ENCODE measurements at places on chromosomes 6 and 20.

GRCh38 chr20:44247586-44248409, 690 bp downstream of the GDAP1L1 start:
- no peak for DNase-seq

DNA sequence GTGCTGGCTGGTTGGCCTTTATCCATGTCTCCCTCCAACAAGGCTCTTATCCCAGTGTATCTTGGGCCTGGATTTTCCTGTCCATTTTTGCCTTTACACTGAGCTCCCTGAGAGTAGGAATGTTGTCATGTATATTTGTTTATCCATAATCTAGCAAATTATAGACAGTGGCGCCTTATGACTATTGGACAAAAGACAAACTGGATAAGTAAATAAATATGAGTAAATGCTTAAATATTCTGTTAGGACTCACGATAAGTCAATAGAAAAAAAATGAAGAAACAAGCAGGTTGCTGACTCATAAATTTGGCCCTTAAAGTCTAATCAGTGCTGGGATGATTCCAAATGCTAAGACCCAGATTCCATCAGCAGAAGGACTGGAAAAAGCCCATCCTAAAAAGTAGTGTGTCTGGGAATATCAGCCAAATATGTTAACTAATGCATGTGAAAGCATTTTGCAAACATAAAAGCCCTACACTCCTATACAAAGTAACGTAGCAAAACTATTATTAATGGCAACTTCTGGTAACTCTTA, 55.0 kb upstream of the PCSK2 start:
- no peak for DNase-seq

DNA sequence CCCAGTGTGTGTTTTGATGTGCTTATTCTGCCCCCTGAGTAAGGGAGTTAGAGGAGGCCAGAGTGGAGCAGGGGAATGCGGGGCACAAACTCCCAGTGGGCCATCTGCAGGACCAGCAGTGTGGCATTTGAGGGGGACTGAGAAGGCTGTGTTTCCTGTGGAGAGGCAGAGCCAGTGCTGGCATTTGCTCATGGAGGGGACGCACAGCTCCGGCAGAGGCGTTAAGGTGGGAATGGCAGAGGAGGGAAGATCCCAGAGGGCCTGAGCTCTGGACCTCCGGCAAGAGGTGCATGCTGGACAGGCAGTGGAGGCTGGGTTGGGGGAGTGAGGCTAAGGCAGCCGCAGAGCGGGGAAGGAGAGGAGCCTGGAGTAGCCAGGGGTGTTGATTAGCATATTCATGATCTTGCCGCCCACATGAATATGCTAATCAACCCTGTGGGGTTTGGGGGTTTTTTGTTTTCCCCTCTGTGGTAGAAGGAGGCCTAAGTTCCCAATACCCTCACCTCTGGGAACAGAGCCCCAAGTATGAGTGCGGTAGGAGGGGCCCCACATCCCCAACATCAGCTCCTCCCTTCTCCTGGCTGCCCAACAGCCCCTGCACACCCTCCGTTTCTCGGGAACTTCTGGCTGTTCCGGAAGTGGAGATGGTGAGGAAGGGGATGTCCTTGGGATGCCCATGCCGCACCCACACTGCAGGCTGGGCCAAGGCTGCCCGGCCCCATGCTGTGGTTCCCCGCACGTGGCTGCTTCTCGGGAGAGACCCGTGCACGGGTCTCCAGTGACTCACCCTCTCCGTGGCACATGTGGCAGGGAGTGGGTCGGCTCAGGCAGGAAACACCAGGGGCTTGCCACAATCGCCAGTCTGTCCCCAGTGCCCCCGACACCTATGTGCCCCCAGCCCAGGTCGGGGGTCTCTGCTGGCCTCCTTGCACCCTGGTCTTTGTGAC, 33.8 kb downstream of the DLGAP4 start:
- no peak for DNase-seq

DNA sequence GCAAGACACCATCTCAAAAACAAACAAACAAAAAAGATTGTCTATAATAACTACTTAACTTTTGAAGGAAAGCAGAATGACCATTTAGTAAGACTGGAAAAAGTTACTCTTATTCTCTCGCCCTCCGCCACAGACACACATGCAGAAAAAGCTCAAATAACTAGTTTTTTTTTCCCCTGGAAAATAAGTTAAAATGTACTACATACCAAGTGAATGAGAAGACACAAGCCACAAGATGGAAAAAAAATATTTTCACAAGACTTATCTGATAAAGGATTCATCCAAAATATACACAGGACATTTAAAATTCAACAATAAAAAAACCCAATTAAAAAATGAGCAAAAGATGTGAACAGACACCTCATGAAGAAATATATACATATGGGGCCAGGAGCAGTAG, 31.9 kb downstream of the NUDT3 start:
- no peak for DNase-seq

GRCh38 chr20:38113401-38114325, 51.4 kb downstream of the TGM2 start:
- no peak for DNase-seq

DNA sequence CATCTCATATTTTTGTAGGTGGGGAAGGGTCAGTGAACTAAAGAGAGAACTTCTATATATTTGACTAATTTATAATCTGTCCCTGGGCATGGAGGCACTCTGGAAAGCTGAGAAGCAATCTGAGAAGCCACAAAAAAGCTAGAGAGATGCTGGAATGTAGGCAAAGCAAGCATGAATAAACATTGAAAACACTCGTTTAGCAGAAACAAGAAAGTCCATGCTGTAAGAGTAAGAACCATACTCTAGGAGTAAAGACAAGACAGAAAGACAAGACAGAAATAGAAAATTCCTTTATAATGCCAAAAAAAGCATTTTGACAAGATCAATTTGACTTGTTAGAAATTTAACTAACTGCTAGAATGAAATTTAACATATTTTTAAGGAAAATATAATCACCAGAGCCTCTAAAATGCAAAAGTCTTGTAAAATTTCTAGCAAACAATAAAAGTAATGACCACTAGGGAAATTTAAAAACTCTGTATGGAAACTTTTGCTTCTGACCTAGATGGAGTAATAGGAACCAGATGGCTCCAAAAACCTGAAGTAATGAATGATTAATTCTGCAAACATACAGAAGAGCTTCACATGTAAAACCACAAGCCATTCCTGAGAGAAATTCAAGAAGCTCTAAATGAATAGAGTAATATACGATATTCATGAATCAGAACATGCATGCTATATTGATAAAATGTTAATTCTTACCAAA, 625.7 kb upstream of the PTCHD4 start:
- DNase-seq: no peak

DNA sequence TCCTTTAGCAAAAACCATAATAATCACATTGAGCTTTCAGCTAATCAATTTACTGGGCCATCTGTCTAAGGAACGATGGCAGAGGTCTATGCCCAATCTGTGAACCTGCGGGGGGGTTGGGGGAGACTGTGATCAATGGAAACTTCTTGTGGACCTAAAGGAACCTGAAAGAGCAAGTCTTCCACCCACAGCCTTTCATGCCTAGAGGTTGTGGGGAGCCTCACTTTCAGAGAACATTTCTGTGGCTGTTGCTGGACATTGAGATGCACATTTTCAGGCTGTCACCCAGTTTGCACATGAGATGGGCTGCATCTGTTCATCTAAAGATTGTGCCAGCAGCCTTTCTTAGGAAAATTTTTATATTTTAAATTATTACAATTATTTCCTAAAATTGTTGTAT, 310.0 kb upstream of the SPTLC3 start:
- no peak for DNase-seq

- DNase-seq: no peak
Observed at GRCh38 chr20:10946124-10946880, 272.5 kb upstream of the JAG1 start.

DNA sequence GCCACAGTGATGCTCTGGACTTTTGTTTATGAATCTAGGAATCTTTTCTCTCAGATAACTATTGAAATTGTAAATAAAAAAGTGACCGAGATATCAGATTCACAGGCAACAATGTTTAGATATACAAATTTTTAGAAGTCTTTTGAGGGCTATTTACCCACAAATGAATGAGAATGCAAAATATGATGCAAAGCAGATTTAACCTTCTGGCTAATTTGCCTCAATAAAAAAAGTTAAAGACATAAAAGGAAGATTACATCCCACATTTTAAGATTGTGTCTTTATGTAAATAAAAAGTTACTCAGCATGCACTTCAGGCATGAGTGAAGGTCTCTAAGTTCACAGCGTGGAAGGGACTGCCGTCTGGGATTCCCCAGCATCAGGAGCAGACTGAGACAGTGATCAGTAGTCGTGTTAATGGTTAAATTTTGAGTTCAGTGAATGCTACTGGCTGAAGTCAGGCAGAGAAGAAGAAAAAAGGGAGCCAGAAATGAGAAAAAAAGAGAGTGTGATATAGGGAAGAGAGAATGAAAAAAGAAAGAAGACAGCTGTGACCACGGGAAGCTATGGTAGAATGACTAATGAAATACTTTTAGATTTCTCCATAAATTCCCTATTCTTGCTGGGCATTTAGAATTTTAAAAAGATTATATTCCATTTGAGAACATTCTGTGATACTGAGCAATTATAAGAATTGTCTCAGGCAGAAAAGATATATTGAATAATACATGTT, 93.6 kb downstream of the MYB start:
- no peak for DNase-seq

GRCh38 chr6:158330016-158330415, 17.8 kb downstream of the TULP4 start:
- no peak for DNase-seq

DNA sequence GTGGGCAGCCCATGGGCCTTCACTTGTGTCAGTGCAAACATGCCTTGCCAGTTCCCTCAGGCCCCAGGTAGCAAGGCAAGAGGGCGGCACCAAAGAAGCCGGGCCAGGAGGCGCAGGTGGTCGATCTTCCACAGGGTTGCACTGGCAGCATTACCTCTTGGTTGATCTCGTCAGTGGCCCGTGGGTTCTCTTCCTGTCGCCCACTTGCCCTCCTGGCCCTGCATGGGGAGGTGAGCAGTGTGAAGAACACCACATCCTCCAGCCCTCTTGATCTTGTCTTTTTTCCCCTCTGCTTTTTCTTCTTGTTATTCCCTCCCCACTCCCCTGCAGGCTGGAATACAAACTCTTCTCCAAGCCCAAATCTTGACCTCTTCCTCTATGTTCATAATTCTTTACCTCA, 3.0 kb upstream of the CST11 start:
- DNase-seq: no peak

- no peak for DNase-seq
Observed at GRCh38 chr6:72977114-72977513, 248.2 kb downstream of the KHDC1L start.

DNA sequence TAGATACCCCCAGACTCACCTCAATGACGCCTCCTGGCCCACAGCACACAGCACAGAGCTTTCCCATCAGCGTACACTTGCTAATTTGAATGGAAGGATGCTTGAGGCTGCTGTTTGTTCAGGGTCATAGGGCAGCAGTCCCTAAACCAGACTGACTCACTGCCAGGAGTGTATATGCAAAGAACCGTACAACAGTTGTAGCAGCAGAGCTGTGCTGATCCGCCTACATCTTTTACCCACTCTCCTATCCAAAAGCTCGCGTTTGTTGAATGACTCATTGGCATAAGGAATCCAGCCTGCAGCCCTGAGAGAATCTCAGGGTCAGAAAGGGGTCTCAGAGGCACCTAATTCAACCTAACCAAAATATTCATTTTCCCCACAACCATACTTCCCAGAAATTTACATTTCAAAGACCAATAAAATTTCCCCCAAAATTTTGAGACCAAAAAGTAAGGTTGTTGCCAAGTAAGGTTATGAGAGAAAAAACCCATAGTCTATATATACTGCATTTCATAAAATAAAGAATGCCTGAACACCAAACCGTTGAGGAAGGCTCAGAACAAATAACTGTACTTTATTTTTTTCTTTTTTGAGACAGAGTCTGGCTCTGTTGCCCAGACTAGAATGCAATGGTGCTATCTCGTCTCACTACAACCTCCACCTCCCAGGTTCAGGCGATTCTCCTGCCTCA, 35.3 kb upstream of the CCND3 start:
- DNase-seq: peak; percentile 13

DNA sequence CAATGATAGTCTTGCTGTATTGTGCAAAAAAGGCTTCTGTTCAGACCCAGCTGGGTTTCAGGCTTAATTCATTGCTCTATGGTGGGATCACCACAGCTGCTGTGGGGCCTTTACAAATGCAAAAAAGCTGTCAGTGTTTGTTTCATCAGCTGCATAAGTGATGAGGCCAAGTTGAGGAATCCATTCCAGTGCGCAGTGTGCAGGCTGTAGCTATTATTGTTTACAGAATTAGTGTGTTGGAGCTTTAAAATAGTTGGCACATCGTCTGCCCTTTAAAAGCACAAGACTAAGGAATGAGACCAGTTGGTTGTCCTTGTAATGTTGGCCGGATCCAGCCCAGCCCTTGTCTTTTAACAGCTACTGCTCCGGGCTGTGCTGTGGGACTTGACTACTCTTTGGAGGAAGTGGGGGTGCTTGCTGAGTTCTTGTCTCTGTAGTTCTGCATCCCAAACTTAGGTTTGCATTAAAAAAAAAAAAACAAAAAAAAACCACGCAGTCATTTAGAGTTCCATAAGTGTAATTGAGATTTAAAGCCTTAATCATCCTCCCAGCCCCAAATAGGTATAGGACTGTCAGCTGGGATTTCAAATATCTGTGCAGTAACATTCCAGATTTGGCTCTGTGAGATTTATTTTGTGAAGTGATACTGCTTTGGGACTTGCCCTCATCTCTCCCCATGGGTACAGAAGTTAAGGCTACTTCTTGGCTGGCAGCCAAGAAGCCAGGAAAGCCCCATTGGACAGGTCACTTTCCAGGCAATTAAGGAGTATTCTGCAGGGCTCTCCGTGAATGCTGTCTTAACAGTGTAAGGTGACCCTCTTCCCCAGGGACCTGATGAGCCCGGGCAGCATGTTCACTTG, 19.3 kb downstream of the JARID2 start:
- no peak for DNase-seq

GRCh38 chr20:13644010-13644409, 5.3 kb upstream of the TASP1 start:
- DNase-seq: no peak

DNA sequence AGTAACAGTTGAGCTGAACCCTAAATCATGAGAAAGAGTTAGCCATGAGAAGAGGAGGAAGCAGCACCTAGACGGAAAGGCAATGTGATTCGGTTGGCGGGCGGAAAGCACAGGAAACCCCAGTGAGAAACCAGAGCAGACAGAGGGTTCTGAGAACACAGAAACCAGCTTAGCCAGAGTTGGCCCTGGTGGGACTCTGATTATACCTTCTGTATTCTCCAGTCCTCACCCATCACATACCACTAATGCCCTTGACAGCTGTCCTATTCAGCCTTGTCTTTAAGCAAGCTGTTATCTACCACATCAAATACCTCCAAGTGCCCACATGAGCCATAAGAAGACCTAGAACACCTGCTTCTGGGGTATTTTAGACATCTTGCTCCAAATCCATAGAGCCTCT, 58.9 kb upstream of the LRRC1 start:
- DNase-seq: no peak

DNA sequence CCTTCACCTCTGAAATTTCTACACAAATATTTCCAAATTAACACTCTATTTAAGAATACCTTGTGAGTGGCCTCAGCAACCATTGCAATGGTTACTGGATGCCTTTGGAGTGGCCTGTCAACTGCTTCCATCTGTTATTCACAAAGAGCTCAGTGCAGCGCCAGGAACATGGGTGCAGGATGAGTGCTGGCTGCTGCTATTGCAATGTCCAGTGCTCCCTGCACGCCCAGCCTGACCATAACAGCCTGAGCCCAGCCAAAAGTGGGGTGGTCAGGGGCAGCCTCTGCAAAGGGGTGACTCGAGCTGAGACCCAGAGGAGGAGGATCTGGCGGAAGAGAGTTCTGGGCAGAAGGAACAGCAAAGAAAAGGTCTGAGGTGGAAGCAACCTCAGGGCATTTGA, 18.4 kb downstream of the CASS4 start:
- DNase-seq: no peak

GRCh38 chr6:147116056-147116455, 88.2 kb upstream of the STXBP5 start:
- DNase-seq: no peak

- DNase-seq: no peak
Observed at GRCh38 chr20:62309198-62309944, 6.6 kb downstream of the ADRM1 start.

Data from activated T-helper 9 cell treated with anti-CD3 and anti-CD28 coated beads, Interleukin-2, amount 50 U/mL, for 16 hours (primary cell).